ENCODE measurements at places on chromosomes 2 and 18.

- no peak for DNase-seq
Measured at GRCh38 chr2:195319112-195319460, 337.9 kb upstream of the SLC39A10 start.

DNA sequence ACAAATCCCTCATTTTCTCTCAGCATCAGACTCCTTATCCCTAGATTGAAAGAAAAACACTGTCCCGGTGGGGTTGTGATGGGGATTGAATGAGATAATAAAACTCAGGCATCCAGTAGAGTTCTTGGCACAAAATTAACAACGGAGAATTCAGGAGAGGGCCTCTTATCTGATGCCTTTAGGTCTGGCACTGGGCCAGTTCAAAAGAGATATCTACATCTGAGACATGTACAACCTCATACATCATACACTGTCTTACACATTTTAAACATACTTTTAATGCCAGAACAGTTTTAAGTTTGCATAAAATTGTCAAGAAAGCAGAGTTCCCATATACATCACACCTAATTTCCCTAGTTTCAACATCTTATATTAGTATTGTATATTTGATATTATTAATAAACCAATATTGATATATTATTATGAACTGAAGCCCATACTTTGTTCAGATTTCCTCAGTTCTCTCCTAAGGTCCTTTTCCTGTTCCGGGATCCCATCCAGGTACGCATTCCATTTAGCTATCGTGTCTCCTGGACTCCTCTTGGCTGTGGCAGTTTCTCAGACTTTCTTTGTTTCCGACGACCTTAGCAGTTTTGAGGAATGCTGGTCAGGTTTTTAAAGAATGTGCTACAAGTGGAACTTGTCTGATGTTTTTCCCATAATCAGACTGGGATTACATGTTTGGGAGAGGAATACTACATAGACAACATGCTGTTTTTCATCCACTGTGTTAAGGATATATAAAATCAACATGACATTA is 27.8 kb downstream of the NXPH2 start:
- DNase-seq: no peak

DNA sequence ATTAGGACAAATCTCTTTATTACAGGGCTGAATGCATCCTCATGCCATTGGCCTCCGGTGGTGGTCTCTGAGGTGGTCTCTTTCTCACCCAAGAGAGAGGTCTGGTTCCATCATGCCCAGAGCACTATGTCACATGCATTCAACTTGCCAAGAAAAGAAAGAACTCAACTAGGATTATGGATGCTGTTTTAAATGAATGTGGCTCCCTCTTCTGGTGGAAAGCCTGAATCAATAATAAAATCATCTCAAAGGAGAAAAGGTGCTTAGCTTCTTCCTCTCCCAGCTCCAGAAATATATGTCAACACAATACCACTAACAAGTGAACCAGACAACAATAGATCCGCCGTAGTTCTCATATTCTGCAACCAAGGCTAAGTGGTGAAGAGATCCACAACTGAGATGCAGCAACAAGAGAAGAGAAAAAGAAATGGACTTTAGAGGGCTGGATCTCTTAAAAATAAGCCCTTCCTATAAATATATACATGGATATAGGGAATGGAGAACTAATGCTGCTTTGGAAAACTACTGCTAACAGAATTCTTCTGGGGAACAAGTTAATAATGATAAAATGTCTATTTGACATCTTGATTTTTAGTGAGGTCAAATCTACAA is 396.8 kb downstream of the NCKAP5 start:
- DNase-seq: no peak

DNA sequence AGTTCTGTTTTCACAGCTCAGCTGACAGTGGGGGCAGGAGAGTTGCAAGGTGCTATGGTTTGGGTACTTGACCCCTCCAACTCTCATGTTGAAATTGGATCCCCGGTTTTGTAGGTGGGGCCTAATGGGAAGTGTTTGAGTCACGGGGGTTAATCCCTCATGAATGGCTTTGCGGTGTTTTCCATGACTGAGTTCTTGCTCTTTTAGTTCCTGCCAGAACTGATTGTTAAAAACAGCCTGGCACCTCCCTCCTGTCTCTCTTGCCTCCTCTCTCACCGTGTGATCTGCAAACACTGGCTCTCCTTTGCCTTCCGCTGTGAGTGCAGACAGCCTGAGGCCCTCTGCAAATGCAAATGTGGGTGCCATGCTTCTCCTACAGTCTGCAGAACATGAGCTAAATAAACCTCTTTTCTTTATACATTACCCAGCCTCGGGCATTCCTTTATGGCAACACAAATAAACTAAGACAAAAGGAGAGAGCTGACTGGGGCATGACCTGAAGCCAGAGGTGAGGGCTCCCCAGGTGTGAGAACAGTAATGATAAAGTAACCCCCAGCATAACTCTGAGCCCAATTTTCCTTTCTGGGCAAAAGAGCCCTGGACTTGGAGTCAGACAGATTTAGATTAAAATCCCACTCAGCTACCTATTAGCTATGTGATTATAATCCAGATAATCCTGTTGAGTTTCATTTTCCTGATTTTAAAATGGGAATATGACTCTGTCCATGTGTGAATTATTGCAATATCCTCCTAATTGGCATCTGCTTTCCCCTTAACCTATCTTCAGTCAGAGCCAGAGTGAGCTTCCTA is 64.9 kb upstream of the CAPN13 start:
- no peak for DNase-seq

DNA sequence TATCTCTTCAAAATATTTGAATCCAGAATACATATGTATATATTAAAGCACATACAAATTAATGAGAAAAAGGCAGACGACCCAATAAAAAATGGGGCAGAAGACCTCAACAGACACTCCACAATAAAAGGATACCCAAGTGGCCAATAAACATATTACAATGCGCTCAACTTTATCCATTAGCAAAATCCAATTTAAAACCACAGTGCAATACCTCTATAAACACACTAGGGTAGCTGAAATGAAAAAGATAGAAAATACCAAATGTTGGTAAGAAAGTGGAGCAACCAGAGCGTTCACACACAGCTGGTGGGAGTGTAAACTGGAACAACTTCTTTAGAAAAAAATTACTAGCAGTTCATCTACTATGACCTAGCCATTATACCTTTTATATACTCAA is 75.3 kb downstream of the CCDC148 start:
- no peak for DNase-seq

GRCh38 chr18:77343846-77344510 is 94.3 kb downstream of the GALR1 start:
- no peak for DNase-seq
